ENCODE measurements at places on chromosomes 4 and X. TPM values are rescaled to one million over a fixed set of nuclear protein-coding genes. Genes with fewer than 3 reads are reported as not detected.

The EBP gene
- total RNA-seq: 85.3 TPM

The CORIN gene
- total RNA-seq: under 0.01 TPM

The SH3BP2 gene
- total RNA-seq: 16.9 TPM

The ZAR1 gene
- not detected for total RNA-seq

The PF4V1 gene
- total RNA-seq: not detected

The SPANXA2 gene
- total RNA-seq: not detected

The SHROOM4 gene
- total RNA-seq: 20.7 TPM

The SORBS2 gene
- total RNA-seq: 148 TPM

The PLXNB3 gene
- total RNA-seq: 6.7 TPM

The UCP1 gene
- total RNA-seq: not detected

The USP51 gene
- 0.39 TPM for total RNA-seq

The CSAG1 gene
- total RNA-seq: not detected

The GRID2 gene
- total RNA-seq: not detected

The LUZP4 gene
- not detected for total RNA-seq

The CYBB gene
- not detected for total RNA-seq

The ARHGAP6 gene
- total RNA-seq: 0.39 TPM

The TEX11 gene
- total RNA-seq: not detected

The WWC2 gene
- 20.3 TPM for total RNA-seq

The CCDC160 gene
- not detected for total RNA-seq

All from dermis microvascular lymphatic vessel endothelial cell (primary cell).